ENCODE measurements at places on chromosomes 7 and 10.
A peak's percentile ranks its signal among the peaks of the same experiment; 100 is the strongest.

GRCh38 chr10:74821501-74821900 lies 4.9 kb upstream of the KAT6B start:
- no peak for DNase-seq

DNA sequence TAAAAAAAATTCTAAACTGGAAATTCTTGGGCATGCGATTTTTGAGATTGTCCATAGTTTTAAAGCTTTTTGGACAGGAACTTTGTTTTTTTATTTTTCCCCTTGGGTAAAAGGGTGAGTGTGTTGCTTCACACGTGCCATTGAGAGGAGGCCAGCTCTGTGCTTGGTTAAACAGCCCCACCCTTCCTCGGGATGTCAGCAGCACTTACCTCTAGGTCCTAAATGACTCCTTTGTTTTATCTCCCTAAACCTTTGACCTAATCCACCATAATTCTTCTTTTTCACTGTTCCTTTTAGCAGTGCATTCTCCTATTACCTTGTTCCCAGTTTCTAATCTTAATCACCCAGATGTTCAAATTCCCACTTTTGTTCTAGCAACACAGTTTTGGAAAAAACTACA lies 83.5 kb downstream of the SEMA3D start:
- DNase-seq: no peak

DNA sequence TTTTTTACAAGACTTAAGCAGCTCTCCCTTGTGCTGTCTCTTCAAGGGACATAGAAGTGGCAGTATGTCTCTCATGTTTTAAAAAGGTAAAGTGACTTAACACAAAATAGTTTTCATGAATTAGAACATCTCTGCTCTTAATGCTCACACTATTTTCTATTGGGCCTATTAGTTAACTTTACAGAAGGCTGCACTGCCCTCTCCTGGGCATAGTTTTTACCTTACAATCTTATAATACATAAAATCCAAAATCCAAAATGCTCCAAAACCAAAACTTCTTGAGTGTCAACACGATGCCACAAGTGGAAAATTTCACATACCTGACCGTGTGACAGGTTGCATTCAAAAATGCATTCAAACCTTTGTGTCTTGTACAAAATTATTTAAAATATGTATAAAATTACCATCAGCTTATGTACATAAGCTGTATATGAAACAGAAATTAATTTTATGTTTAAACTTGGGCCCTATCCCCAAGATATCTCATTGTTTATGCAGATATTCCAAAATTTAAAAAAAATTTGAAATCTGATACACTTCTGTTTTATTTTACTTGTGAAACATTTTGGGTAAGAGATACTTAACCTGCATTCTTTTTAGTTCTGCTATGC lies 25.8 kb downstream of the TES start:
- peak; percentile 52 for DNase-seq

GRCh38 chr10:57825015-57825414 lies 442.7 kb downstream of the IPMK start:
- DNase-seq: no peak

DNA sequence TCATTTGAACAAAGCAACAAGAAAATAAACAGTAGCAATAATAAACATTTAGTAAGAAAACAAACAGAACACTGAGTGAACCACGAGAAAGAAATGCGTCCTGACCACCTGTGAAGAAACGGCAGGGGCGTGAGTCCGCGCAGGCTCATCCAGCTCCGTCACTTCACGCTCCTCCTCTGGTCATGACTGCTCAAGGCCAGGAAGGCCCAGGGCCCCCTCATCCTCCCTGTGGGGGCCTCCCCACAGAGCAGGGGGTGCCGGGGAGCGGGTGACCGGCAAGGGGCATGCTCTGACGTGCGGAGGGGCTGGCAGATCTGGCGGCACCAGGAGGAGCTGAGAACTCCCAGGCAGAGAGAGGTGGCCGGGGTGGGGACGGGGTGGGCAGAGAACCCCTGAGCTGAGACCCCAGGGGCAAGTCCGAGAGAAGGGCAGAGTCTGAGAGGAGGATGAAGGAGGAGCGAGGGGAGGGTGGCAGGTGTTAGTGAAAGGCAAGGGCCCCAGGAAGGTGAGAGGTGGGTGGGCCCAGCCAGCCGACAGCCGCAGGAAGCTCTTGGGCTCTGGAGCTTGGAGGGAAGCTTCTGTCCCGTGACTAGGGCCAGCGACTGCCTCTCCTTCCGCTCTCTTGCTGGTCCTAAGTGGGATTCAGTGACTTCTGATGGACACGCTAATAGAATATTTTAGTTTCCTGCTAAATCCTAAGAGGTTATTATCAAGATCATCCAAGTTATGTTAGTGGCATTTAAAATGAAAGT lies 223.9 kb downstream of the TCERG1L start:
- DNase-seq: no peak

Data from AG08395 (cell line).